ENCODE measurements at places on chromosomes 3 and 15. TPM values are rescaled to one million over a fixed set of nuclear protein-coding genes. Genes with fewer than 3 reads are reported as not detected.

Gene PLA2G4B
- total RNA-seq, result 7.8 TPM

GRCh38 chr3:116473602-116474001 is 28.3 kb upstream of the LSAMP start:
- H3K27ac ChIP-seq, result no peak overlapping the region
- DNase-seq, result no peak
- no peak overlapping the region for H3K4me3 ChIP-seq
- no peaks in the 10 kb centered on the region for H3K36me3 ChIP-seq

Gene MEX3B
- total RNA-seq, result not detected

DNA sequence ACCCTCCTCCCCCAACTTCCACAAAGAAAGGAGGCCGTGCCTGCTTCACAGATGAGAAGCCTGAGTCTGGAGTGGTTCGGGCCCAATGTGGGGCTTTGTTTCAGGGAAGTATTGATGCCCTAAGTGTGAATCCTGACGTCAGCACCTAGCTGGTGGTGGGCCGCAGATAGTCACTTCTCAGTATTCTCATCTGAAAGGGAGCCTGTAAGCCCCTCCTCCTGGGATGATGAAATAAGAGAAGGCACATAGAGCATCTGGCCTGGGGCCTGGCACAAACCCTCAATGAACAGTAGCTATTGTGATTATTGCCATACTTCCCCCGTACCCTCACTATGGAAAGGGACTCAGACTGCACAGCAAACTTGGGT is 24.8 kb downstream of the LINGO1 start:
- no peak overlapping the region for H3K4me3 ChIP-seq
- DNase-seq, result no peak
- no peaks in the 10 kb centered on the region for H3K36me3 ChIP-seq
- peaks cover 7% of the 10 kb centered on the region for H3K27me3 ChIP-seq
- no peaks in the 10 kb centered on the region for H3K4me1 ChIP-seq
- H3K27ac ChIP-seq, result no peak overlapping the region

GRCh38 chr15:60379525-60380274 is 18.1 kb downstream of the ANXA2 start:
- peak; percentile 86 for DNase-seq
- H3K4me3 ChIP-seq, result no peak overlapping the region

Gene SV2B
- not detected for total RNA-seq

DNA sequence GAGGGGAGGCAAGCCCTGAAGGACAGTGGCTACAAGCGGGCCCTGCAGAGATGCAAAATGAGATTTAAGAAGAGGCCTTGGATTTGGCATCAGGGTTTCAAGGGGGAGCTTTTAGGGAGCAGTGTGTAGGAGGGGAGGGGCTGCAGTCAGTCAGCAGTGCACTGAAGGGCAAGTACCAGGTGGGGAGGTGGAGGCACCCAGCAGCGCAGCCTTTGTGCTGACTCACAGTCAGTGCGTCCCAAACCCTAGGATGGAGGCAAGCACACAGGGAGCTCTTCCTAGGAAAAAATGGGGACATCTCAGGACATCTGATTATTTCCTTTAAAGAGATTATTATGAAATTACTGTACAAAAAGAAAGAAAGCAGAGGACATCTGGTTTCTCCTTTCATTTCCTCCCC is 80.0 kb downstream of the AAGAB start:
- no peak overlapping the region for H3K4me3 ChIP-seq
- H3K27me3 ChIP-seq, result no peaks in the 10 kb centered on the region
- peaks cover 59% of the 10 kb centered on the region for H3K4me1 ChIP-seq
- peaks cover 20% of the 10 kb centered on the region for H3K36me3 ChIP-seq
- DNase-seq, result no peak

DNA sequence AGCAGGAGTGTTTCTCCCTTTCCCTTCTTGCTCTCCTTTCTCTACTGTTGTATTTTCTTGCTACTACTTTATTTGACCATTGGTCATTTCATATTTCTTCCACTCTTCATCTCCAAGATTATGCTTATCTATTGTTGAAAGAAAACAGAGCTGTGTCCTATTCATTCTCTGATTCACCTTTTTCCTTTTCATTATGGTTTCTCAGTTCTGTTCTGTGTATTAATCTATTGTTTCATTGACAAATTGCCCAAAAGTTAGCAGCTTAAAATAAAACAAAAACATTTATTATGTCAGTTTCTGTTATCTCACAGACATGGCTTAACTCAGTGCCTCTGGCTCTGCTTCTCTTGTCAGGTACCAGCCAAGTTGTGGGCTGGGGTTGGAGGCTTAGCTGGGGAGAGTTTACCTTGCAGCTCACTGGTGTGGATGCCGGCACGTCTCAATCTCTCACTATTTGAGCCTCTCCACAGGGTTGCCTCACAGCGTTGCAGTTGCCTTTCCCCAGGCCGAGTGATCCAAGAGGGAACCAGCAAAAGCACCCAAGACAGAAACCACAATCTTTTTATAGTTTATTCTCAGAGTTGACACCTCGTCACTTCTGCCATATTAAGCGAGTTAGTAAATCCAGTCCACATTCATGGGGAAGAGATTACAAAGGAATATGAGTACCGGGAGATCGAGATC is 36.9 kb upstream of the FILIP1L start:
- no peaks in the 10 kb centered on the region for H3K4me1 ChIP-seq
- H3K36me3 ChIP-seq, result peaks cover 18% of the 10 kb centered on the region
- H3K4me3 ChIP-seq, result no peak overlapping the region
- no peaks in the 10 kb centered on the region for H3K27me3 ChIP-seq

- no peak overlapping the region for H3K4me3 ChIP-seq
- H3K27me3 ChIP-seq, result no peaks in the 10 kb centered on the region
- H3K27ac ChIP-seq, result no peak overlapping the region
- H3K36me3 ChIP-seq, result no peaks in the 10 kb centered on the region
- H3K4me1 ChIP-seq, result peaks cover 1% of the 10 kb centered on the region
Observed at GRCh38 chr3:9136746-9137465, 112.5 kb downstream of the SRGAP3 start.

Gene ROPN1
- total RNA-seq, result not detected

- H3K27ac ChIP-seq, result no peak overlapping the region
- no peak overlapping the region for H3K4me3 ChIP-seq
- no peak for DNase-seq
- no peaks in the 10 kb centered on the region for H3K27me3 ChIP-seq
Observed at GRCh38 chr3:179068779-179069530, 2.7 kb downstream of the ZMAT3 start.

DNA sequence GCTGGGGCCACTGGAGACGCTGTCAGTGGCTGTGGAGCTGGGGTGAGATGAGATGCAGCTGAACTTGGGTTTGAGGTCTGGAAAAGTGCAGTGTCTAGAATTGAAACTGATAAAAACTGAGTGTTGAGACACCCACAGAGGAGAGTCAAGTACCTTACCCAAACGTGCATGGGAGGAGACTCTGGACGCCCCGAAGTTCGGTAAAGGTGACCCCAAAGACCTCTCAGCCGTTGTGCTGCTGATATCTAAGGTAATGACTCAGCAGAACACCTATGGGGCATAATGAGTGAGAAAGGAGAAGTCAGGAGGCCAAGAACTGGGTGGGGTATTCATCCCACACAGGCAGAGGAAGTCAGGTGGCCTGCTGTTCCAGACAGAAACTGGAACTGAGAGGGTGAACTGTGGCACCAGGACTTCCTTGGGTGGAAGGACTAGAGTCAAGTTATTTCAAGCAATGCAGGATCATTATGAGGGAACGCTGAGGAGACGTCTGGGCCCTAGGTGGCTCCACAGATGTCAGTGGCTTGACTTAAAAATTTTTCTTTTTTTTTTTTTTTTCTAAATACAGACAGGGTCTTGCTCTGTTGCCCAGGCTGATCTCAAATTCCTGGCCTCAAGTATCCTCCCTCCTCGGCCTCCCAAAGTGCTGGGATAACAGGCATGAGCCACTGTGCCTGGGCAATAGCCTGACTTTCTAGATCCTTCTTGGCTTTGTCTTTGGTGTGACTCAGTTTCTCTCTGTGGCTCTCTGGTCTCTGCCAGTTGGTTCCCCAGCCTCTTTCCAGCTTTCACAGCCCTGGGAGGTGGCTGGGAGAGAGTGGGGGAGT is 67.6 kb upstream of the GCNT3 start:
- H3K4me1 ChIP-seq, result peaks cover 15% of the 10 kb centered on the region
- H3K36me3 ChIP-seq, result no peaks in the 10 kb centered on the region
- no peak for DNase-seq
- no peak overlapping the region for H3K27ac ChIP-seq

Gene ITPKA
- 5.3 TPM for total RNA-seq

Gene ZNF80
- not detected for total RNA-seq

- peak; percentile 37 for DNase-seq
- H3K36me3 ChIP-seq, result peaks cover 3% of the 10 kb centered on the region
- H3K27ac ChIP-seq, result no peak overlapping the region
- H3K4me3 ChIP-seq, result no peak overlapping the region
- peaks cover 51% of the 10 kb centered on the region for H3K27me3 ChIP-seq
- no peaks in the 10 kb centered on the region for H3K4me1 ChIP-seq
Observed at GRCh38 chr3:184373422-184373821, 4.6 kb downstream of the THPO start.

Gene KAT2B
- total RNA-seq, result 2.5 TPM

All from PC-9 (cell line).